ENCODE measurements at places on chromosomes 7 and 10.

- H3K4me1 ChIP-seq = no peaks in the 10 kb centered on the region
- DNase-seq = no peak
- no peaks in the 10 kb centered on the region for H3K36me3 ChIP-seq
- H3K4me3 ChIP-seq = no peak overlapping the region
- no peaks in the 10 kb centered on the region for H3K27me3 ChIP-seq
- H3K27ac ChIP-seq = no peak overlapping the region
These were observed 591.5 kb downstream of the AUTS2 start for GRCh38 chr7:70189776-70190175.

- no peaks in the 10 kb centered on the region for H3K27me3 ChIP-seq
- DNase-seq = no peak
- H3K4me1 ChIP-seq = no peaks in the 10 kb centered on the region
- no peaks in the 10 kb centered on the region for H3K36me3 ChIP-seq
- H3K4me3 ChIP-seq = no peak overlapping the region
These were observed 455.8 kb downstream of the TFEC start for GRCh38 chr7:115574681-115575291.

GRCh38 chr7:100726996-100727761 is 6.2 kb upstream of the ZAN start:
- H3K4me3 ChIP-seq = no peak overlapping the region
- H3K27me3 ChIP-seq = peaks cover 28% of the 10 kb centered on the region
- DNase-seq = peak; percentile 93
- H3K4me1 ChIP-seq = peaks cover 5% of the 10 kb centered on the region
- no peaks in the 10 kb centered on the region for H3K36me3 ChIP-seq
- peak overlapping the region; percentile 24 for H3K27ac ChIP-seq

GRCh38 chr7:159091480-159092475 is 52.9 kb downstream of the VIPR2 start:
- H3K36me3 ChIP-seq = peaks cover 2% of the 10 kb centered on the region
- H3K27ac ChIP-seq = no peak overlapping the region
- peaks cover 39% of the 10 kb centered on the region for H3K4me1 ChIP-seq
- no peaks in the 10 kb centered on the region for H3K27me3 ChIP-seq

- no peak overlapping the region for H3K4me3 ChIP-seq
- no peaks in the 10 kb centered on the region for H3K4me1 ChIP-seq
- no peaks in the 10 kb centered on the region for H3K36me3 ChIP-seq
These were observed 129.0 kb upstream of the C7orf33 start for GRCh38 chr7:148461392-148462179.

- no peaks in the 10 kb centered on the region for H3K27me3 ChIP-seq
- H3K36me3 ChIP-seq = no peaks in the 10 kb centered on the region
- H3K27ac ChIP-seq = no peak overlapping the region
- DNase-seq = peak; percentile 22
- H3K4me1 ChIP-seq = peaks cover 13% of the 10 kb centered on the region
These were observed 83.2 kb downstream of the SLC16A9 start for GRCh38 chr10:59626523-59626869.

DNA sequence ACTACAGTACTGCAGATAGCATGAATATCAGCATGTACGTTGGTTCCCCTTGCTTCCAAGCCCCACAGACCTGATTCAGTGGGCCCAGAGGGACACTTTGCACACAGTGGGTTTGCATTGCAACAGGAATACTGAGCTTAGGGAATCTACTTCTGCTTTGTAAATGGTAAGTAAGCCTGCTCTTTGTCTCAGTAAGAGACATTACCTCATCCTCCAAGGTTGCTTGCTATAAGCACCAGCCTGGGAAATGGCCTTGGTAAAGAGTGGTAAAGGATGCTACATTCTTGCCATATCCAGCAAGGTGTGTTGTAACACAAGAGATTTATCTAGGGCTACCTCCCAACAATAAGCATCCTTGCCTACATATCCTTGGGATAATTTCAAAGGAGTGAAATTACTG is 730.5 kb downstream of the INHBA start:
- no peak overlapping the region for H3K27ac ChIP-seq
- no peaks in the 10 kb centered on the region for H3K4me1 ChIP-seq
- no peaks in the 10 kb centered on the region for H3K36me3 ChIP-seq
- H3K27me3 ChIP-seq = no peaks in the 10 kb centered on the region
- no peak for DNase-seq

DNA sequence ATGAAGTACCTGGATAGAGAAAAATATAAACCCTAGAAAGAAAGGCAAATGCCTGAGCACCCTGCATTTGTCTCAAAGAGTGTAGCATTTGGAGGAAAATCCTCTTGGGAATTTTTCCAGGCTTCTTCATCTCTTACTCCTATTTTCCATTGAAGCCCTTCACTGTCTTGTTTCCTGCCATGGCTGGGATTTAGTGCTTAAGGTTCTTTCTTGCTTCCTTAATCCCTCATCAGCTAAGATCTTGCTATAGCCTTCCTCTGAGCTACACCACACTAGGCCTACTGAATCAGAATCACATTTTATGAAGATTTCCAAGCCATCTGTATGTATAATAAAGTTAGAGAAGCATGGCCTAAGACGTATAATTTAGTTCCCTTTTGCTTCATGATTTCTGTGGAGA is 97.5 kb upstream of the PHYHIPL start:
- no peaks in the 10 kb centered on the region for H3K36me3 ChIP-seq
- H3K27me3 ChIP-seq = no peaks in the 10 kb centered on the region
- H3K4me1 ChIP-seq = no peaks in the 10 kb centered on the region
- no peak overlapping the region for H3K4me3 ChIP-seq

DNA sequence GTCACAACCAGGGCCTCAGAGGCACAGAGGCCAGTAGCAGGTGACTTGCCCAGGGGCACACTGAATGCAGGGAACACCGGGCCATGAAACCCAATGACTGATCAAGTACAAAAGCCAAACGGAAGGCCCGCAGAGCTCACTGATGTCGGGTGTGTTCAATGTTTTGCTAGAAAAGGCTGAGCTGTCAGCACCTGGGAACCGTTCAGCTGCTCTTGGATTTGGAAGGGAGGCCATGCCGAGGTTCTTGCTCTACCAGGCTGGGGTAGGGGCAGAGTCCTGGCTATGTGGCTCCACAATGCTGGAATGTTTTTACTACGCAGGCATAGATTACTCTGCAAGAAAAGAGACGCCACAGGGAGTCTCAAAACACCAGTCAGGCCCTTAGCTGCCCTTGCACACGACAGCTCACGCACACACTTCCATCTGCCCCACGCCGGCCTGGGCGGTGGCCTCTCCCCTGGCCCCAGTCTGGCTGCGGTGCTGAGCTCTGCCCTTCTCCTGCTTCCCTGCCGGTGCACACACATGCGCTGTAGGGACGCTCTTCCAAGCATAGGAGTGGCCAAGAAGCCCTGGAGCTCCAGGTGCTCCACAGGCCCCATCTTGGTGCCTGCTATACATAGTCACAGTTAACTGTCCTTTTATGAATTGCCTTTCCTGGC is 79.9 kb downstream of the ZRANB1 start:
- H3K27me3 ChIP-seq = no peaks in the 10 kb centered on the region
- H3K4me3 ChIP-seq = no peak overlapping the region
- peak overlapping the region; percentile 88 for H3K27ac ChIP-seq

DNA sequence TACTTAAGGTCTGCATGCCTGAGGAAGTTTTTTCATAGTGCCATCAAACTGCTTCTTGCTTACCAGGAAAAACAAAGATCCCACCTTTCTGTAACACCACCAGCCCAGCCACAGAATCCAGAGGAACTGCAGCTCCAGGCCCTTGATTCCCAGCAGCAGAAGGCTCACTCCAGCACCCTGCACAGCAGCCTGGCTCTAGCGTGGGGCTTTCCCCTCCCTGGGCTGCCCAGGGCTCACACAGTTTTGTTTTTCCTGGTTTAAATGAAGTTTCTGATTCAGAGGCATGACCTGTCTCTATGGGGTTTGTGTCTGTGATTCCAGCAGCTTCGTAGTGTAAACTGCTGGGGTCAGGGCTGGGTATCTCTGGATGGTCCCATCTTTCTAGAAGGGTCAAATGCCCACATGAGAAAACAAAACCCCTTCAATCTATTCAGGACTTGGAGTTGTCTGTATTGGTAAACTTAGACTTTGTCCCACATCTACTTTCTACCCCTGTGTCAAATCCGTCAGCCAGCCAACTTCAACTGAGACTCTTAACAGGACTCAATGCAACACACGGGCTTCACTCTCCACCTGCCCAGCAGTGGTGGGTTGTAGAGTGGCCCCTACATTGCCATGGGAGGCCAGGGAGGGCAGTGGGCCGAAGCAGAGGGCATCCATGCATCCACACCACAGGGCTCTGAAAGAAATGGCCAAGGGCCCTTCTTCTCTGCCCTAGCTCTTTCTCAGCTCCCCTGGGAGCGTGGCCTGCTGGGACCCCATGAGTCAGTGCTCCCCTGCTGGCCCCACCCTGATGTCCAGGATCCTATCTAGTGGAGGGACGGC is 73.6 kb downstream of the ATXN7L1 start:
- DNase-seq = no peak
- no peaks in the 10 kb centered on the region for H3K27me3 ChIP-seq
- H3K36me3 ChIP-seq = peaks cover 4% of the 10 kb centered on the region
- no peak overlapping the region for H3K4me3 ChIP-seq
